ENCODE measurements at places on chromosomes 16 and 17.

DNA sequence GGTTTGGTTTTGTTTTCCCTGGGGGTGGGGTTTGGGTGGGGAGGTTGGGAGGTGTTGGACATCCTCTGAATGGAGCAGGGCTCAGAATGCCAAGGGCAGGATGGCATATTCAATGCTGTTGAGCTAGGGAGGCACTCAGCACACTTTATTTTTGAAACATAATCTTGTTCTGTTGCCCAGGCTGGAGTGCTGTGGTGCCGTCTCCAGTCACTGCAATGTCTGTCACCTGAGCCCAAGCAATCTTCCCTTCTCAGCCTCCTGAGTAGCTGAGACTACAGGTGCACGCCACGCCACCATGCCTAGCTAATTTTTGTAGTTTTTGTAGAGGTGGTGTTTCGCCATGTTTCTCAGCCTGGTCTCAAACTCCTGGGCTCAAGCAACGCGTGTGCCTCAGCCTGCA lies 186.1 kb downstream of the RPTOR start:
- no peak for DNase-seq

DNA sequence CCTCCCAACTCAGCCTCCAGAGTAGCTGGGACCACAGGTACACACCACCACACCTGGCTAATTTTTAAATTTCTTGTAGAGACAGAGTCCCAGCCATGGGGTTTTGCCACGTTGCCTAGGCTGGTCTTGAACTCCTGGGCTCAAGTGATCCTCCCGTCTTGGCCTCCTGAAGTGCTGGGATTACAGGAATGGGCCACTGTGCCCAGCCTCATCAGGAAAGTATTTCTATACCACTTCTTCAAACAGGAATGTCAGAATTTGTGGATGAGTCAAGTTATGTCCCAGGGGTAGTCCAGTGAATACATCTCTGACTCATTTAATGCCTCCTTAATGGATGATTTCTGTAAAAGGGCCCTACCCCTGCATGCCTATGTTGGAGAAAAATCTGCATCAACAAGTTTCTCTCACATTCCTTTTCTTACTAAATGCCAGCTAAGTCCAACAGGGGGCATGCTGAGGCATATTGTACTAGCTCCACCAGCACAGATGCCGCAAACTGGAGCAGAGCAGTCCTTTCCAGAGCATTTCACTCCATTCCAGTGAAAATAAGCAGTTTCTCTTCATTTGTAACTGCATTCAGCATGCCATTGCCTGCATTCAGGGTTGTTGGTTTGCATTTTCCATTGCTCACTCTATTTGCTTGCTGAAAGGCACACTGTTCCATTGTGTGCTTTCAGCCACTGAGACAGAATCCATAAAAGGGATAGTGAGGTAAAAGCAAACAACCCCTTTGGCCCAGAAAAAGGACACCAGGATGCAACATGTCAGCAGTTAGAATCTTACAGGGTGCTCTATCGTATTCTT lies 5.3 kb upstream of the CAVIN1 start:
- no peak for DNase-seq

DNA sequence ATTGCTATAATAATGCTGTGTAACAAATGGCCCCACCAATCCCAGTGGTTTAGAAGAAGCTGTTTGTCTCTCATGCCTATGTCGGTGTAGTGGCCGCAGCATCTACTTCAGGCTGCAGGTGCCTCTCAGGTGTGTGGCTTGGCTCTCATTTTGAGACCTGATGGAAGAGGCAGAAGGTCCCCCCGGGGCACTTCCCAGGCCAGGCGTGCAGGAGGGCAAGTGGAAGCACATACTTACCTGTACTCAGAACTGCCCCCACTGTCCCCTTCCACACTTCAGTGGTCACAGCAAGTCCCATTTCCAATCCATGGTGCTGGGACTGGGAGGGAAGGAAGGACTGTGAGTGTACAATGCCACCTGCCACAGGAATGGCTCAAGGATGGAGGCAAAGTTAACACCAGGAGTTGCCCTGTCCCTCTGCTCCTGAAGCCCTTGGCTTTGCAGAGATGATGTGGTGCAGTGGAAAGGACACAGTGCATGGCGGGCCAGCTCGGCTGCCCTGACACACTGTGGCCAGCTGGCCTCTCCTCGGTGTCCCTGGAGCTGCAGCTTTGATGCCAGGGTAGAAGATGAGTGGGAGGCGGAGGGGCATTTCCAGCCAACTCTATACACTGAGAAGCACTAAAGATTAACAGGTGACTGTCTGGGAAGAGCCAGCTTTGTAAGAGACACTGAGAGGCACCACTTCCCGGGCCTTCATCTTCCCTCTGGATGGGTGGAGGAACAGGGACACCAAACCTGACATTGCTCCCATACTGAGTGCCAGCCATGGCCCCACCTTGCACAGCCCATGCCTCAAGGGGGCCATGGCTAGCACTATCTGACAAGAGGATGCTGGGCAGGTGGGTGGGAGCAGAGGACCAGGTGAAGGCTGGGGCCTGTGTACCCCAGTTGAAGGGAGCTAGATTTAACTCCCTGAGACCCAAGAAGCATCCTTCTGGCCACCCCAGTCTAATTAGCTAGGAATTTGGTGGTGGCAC lies 105.9 kb downstream of the METRNL start:
- DNase-seq: no peak

GRCh38 chr17:35616536-35616935 lies 29.4 kb downstream of the AP2B1 start:
- DNase-seq: no peak

DNA sequence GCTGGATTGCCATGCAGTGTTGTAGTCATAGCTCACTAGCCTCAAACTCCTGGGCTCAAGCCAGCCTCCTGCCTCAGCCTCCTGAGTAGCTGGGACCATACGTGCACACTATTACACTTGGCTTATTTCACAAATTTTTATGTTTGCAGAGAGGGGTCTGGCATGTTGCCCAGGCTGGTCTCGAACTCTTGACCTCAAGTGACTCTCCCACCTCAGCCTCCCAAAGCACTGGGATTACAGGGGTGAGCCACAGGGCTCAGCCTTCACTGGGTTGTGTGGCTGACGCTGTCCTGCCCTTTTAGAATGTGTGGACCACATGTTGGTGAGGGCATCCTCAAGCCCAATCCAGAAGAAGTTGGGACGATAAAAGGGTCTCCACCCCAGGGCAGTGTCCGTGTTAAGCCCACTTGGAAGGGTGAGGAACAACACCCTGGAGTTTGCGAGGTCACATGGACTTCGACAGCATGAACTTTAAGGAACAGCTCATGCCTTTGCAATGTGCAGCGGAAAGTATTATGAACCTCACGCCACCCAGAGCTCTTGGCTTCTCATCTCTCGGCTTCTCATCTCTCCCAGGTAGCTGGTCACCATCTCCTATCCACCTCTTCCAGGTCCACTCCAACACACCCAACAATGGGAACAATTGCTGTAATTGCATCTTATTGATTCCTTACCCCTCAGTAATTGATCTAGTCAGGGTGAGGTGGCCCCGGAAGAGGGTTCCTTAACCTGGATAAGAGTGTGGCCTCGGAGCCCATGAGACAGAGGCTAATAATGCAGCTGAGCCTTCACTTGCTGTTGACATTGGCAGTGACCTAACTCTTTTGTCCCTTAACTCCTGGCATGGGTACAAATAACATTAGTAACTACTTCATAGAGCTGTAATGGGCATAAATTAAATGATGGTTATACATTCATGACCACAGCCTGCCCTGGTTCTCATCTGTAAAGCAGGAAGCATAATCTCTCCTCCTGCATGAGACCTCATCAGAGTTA lies 6.7 kb downstream of the FOXL1 start:
- no peak for DNase-seq
